Esophagus squamous epithelium (tissue), 5 donors: ENCODE measurements at places on chromosomes 1 and 21.

DNA sequence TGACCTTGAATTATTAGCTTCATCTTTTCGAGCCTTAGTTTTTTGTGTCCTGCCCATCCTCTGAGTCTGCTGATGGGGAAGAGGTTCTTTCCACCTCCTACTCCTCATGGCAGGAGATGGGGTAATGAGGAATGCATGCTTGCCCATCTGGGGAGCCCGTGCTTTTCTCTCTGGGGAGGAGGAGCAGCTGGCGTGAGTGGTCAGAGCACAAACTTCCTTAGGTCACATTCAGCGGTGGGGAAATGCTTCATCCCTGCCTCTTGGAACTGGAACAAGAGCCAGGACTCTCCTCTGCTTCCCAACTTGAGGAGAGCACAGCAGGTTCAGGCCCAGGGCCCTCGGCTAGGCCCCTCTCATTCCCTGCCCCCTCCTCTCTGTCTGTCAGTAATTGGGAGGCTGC is 155.0 kb downstream of the PCNX2 start:
- no peak for DNase-seq

DNA sequence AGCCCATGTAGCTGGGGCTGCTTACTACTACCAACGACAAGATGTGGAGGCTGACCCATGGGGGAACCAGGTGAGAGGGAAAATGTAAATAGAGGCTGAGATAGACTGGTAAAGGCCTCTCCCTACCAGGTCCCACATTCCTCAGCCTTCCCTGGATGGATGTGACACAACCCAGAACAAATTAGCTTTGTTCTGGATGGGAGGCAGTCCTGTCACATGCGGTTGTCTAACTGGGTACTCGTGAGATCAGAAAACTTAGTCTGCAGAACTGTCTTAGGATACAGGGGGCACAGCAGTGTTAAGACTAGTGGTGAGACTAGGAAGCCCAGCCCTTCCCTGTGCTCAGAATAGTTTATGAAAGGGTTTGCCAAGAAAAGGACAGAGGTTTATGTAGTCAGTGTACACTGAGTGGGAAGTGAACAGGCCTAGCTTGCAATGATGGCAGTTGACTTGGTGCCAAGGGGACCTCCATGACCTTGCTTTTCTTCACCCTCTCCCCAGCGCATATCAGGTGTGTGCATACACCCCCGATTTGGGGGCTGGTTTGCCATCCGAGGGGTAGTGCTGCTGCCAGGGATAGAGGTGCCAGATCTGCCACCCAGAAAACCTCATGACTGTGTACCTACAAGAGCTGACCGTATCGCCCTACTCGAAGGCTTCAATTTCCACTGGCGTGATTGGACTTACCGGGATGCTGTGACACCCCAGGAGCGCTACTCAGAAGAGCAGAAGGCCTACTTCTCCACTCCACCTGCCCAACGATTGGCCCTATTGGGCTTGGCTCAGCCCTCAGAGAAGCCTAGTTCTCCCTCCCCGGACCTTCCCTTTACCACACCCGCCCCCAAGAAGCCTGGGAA is 8.4 kb downstream of the MMACHC start:
- DNase-seq, result no peak

- DNase-seq, result no peak
Measured at GRCh38 chr1:48817505-48818114, 40.9 kb upstream of the BEND5 start.

DNA sequence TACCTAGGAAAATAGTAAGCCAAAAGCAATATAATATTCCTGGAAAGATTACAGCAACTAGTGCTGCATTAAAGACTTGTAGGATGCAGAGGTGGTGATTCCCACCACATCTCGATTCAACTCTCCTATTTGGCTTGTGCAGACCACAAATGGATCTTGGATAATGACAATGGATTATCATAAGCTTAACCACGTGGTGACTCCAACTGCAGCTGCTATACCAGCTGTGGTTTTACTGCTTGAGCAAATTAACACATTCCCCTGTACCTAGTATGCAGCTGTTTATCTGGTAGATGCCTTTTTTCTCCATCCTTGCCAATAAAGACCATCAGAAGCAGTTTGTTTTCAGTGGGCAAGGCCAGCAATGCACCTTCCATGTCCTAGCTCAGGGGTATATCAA is 542.7 kb upstream of the ADGRL4 start:
- no peak for DNase-seq

DNA sequence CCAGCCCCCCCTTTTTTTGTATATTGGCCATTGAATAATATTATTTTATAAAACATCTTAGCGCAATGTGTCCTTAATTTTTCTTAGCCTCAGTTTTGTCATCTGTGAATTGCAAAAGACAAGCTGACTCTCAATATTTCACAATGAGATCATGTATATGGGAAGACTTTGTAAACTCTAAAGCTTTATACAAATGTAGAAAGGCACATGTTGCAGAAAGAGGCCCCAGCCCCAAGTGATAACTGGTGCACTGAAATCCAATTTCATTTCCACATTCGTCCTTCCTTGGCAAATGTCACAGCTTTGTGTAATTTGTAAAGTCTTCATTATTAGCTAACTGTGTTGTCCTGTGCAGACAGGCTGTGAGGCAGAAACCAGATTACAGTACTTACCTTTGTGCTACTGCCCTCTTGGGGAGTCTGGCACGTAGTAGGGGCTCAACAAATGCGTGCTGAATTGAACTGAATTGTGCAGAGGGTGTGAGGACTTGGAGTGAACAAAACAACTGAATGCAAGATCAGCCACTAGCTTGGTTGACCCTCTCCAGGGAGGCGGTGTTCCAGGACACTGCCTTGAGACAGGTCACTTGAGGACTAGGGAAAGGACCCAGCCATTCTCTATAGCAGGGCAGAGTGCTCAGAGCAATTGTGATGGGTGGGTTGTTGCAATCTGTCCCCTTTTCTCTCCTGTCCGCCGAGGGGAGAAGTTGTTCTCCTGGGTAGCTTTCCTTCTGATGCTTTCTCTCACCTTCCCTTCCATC is 74.6 kb downstream of the LMO4 start:
- no peak for DNase-seq

GRCh38 chr1:53754484-53755312 is 15.7 kb upstream of the GLIS1 start:
- DNase-seq, result no peak
